Activated T-cell treated with anti-CD3 and anti-CD28 coated beads, Interleukin-2, amount 50 U/mL, for 4 hours (primary cell): ENCODE measurements at places on chromosomes 7 and 10. TPM values are rescaled to one million over a fixed set of nuclear protein-coding genes. Genes with fewer than 3 reads are reported as not detected.

Gene HOXA13
- total RNA-seq, result not detected

Gene NEUROG3
- total RNA-seq, result not detected

Gene SMKR1
- 6.2 TPM for total RNA-seq

- DNase-seq, result no peak
Observed at GRCh38 chr7:71846160-71846559, 566.0 kb downstream of the CALN1 start.

DNA sequence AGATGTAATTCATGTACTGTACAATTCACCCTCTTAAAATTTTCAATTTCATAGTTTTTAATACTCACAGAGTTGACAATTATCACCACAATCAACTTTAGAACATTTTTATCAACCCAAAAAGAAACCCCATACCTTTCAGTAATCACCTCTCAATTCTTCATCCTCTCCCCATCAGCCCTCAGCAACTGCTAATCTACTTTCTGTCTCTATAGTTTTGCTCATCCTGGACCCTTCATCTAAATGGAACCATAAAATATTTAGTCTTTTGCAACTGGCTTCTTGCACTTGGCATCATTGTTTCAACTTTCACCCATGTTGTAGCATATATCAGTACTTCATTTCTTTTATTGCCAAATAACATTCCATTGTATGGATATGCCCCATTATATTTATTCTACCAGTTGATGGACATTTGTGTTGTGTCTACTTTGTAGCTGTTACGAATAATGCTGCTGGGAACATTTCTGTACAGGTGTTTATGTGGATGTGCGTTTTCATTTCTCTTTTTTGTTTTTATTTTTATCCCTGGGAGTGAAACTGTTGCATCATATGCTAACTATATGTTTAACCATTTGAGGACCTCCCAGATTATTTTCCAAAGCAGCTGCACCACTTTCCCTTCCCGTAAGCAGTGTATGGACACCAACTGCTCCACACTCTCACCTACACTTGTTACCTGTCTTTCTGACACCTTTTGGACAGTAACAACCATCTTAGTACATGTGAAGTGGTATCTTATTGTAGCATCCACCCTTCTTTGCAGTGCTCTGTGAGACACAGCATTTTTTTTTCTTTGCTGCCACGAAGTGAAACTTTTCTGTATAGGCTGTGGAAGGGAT, 65.4 kb upstream of the APBB1IP start:
- no peak for DNase-seq

- DNase-seq, result no peak
Observed at GRCh38 chr7:10343108-10343507, 630.6 kb upstream of the PHF14 start.
